ENCODE measurements at places on chromosomes 6 and 20.
A peak's percentile ranks its signal among the peaks of the same experiment; 100 is the strongest.

DNA sequence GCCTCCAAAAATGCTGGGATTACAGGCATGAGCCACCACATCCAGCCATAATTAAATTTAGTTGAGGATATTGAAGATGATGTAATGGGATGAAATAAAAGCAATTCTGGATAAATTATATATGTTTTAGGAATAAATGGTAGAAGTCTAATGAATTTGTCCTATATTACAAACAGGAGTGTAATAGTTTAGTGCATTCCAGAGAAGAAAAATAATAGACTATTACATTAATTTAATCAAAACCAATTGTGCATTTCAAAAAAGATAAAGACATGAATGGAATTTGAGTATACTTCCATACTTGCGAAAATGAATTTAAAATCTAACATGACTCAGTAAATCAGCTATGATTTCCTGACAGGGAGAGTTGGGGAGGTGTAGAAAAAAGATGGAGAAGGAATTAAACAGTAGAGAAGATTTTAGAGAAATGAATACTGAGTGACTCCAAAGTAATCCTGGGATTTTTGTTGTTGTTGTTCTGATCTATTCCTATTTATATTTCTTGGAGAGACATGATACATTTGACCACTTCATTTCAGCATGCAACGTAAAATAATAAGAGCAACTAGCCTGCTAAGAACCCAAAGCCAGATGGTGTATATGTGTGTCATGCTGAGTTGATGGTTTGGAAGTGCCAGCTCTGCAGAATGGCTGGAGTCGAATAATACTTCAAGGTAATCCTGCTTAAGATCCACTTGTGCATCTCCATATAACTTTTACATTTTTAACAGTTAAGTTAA, 67.4 kb downstream of the AIG1 start:
- DNase-seq, result no peak

DNA sequence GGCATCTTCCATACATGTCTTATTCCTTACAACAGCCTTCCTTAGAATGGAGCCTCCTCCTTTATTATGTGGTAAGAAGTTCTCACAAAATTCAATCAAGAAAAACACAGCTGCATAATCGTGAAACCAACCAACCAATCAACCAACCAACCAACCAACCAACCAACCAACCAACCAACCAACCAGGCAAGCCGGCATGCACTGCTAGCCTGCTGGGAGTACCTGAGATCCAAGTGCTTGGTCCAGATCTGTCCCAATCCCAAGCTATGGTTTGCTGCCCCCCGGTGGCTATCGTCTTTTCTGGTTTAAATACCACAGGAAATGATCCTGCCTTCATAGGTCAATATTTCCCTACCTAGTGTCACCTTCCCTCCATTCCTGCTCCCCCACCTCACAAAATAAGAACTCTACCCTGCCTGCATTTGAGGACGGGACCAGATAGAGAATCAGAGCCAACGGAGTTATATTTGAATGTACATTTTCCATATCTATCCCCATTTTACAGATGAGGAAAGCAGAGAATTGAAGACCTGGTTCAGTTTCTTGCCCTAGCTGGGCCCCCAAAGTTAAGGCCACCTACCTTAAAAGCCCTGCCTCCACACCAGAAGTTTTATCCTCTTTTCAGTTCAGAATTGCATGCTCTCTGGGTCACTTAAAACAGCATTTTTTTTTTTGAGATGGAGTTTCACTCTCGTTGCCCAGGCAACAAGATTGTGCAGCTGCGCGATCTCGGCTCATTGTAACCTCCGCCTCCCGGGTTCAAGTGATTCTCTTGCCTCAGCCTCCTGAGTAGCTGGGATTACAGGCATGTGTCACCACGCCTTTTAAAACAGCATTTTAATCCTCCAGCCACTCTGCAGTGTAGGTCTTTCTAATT, 27.1 kb downstream of the RAB44 start:
- peak; percentile 78 for DNase-seq

DNA sequence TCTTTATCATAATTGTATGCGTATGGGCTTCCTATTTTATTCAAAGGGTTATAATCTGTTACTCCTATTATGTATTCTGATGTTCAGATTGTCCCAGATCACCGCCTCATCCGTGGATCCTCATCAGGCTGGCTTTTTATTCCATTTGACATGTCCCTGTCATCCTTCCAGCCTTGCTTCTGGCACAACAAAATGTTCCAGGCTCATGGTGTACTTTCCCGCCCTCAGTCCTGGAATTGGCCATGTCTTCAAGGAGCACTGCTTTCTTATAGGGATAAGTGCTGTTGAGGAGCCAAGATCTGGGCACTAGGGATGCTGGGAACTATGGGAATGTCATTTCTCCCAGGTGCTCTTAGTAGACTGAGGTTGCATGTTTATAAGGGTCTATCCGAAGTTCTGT, 207.8 kb downstream of the JARID2 start:
- DNase-seq, result no peak

GRCh38 chr6:157050537-157051265, 272.6 kb downstream of the TMEM242 start:
- no peak for DNase-seq

- no peak for DNase-seq
Measured at GRCh38 chr6:73739096-73739495, 43.1 kb downstream of the CD109 start.

- DNase-seq, result no peak
Measured at GRCh38 chr20:56353356-56353755, 5.4 kb upstream of the FAM210B start.

DNA sequence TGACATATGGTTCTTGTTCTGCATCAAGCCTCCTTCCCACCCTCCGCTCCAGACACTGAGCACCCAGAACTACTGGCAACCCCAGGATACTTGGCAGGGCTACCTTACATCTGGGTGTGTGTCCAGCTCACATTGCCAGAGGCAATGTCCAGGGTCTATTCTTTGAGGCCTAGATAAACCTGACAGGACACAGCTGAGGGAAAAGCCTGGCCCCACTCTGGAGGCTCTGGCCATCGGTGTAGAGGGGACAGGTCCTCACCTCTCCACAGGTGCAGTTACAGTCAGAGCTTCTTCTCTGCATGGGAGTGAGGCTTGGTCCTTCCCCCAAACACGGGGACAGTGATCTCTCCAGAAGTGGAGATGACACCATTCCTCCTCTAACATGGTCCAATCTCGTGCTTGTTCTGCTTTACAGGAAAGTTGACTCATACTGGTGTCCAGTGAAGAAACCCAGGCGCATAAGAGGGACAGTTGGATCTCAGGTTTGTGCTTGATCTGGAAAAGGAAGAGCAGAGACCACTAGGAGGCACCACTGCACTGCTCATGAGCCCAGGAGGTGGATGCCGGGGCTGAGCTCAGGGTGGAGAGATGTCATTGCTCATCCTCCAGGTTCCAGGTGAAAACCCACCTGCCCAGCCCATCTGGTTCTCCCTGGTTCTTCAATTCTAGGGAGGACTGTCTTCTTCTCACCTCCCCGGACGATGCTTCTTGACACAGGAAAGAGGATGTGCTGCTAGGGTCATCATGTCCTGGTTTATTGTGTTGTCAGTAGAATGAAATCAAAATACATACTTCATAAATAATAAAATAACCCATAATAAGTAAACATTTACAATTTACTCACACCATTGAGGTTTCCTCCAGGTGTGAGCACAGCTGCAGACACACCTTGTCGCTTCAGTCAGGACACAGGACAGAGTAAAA, 14.7 kb downstream of the HLA-F start:
- peak; percentile 71 for DNase-seq

DNA sequence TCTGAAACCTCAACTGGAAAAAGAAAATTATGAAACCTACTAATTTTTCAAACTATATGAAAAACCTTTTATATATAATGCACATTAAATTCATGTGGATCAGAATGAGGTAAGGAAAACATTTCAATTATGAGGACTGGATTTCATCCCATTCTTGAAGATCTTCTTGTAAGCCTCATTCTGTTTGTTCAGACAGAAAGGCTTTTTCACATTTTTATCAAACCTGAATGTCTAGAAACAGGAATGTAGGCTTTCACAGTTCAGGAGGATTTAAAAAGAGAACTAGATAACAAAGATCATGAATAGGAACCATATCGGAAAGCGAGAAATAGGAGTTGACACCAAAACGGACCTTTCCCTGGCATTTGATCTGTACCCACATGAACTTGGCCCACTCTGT, 192.5 kb upstream of the KCNK16 start:
- DNase-seq, result no peak

DNA sequence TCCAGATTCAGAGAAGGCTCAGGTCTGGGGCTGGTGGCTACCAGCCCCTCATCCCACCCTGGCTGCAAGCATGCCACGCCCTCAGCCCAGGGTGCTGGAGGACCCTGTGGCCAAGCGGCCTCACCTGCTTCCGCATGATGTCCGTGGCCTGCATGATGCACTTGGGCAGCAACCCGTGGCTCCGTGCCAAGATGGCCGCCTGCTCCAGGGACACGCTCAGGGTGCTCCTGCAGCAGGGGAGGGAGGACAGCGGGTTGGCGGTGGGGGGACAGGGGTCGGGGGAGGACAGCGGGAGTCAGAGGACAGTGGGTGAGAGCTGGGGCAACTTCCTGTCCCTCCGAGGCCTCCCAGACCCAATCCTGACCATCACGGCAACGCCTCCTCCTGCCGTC, 200.1 kb downstream of the PREX1 start:
- no peak for DNase-seq

GRCh38 chr20:57964011-57964862, 254.4 kb upstream of the PMEPA1 start:
- no peak for DNase-seq

- no peak for DNase-seq
Measured at GRCh38 chr6:169775321-169775720, 23.9 kb downstream of the ERMARD start.

GRCh38 chr6:108051481-108051880, 23.1 kb downstream of the OSTM1 start:
- DNase-seq, result no peak

Data from glutamatergic neuron (in vitro differentiated cells).